Hematopoietic multipotent progenitor cell treated with erythropoietin and hydrocortisone succinate and interleukin-3 and kit ligand, for 4 days (in vitro differentiated cells): ENCODE measurements at places on chromosomes 12 and 14.

DNA sequence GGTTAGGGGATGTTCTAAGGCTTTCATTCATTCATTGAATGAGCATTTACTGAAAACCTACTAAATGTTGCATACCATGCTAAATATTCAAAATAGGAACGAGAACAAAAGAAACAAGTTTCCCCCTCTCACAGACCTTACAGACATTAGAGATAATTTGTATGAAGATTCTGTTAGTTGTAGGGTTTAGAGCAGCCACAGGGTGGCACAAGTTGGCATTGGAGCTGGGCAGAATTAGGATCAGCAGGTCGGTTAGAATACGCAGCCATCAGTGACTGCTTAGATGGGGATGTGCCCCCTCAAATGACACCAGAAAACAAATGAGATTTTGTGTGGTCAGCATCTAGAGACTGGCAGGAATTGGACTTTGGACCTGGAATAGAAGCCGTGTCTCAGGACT, 166.3 kb upstream of the DAAM1 start:
- peak; percentile 42 for DNase-seq

GRCh38 chr14:65206448-65207096, 104.3 kb upstream of the MAX start:
- peak; percentile 49 for DNase-seq

DNA sequence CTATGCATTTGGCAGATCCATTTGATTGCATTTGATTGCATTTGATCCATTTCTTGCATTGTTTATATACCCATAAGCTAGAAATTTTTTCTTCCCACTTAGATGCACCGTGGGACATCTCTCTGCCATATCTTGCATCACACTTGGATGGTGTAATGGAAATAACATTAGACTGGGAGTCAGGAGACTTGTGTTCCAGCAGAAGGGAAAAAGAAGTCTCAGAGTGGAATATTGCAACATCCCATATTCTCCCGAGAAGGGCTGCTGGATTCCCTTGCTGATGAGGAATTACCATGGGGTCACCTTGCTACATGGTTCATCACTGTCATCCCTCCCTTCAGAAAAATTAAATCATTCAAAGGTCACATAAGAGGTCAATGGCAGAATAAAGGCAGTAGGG, 78.1 kb downstream of the KSR2 start:
- no peak for DNase-seq

GRCh38 chr12:45247589-45247988, 31.7 kb downstream of the ANO6 start:
- no peak for DNase-seq

DNA sequence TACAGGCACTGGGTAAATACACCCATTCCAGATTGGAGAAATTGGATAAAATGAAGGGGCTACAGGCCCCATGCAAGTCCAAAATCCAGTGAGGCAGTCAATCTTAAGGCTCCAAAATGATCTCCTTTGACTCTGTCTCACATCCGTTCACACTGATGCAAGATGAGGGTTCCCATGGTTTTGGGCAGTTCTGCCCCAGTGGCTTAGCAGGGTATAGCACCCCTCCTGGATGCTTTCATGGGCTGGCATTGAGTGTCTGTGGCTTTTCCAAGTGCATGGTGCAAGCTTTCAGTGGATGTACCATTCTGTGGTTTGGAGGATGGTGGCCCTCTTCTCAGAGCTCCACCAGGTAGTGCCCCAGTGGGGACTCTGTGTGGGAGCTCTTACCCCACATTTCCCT, 427.2 kb downstream of the TRHDE start:
- no peak for DNase-seq

GRCh38 chr14:94643316-94644101, 31.3 kb downstream of the SERPINA3 start:
- DNase-seq = no peak

- no peak for DNase-seq
These were observed 63.4 kb downstream of the ITPR2 start for GRCh38 chr12:26769611-26770010.

DNA sequence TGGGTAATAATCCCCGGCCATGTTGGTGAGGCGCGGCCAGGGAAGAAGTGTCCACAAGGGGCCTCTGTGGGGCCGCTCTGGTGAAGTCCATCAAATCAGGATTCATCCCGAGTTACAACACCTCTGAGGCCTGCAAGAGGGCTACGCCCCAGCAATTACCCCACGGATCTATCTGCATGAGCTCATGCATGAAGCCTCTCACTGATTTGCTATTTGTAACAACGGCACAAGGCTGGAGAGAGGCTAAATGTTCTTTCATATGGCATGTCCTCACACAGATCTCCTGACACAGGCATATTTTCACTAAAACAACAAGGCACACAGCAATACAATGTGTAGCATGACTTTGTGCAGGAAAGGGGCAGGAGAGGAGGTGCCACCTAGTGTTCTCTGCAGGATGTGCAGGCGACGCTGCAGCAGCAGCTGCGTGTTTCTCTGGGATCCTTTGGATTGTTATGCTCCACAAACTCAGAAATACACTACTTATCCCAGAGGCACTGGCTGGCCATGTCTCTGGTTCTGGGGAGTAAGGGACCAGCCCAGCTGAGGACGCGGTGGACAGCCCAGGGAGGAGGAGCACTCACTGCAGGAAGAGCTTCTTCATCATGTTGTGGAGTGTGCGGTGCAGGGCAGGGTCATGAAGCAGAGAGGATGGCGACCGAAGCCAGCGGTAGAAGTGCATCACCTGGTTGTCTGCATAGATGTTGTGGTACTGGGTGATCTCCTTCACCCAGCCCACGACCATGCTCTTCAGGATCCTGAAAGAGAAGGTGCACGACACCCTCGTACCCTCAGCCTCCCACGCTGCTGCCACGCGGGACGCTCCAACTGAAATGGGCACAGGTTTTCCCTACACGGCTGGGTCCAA, 20.2 kb downstream of the P2RX2 start:
- peak; percentile 71 for DNase-seq

GRCh38 chr12:48980953-48981756, 3.0 kb downstream of the WNT1 start:
- DNase-seq = peak; percentile 66

- no peak for DNase-seq
These were observed 283 bp upstream of the PSMB11 start for GRCh38 chr14:23041729-23042128.

- no peak for DNase-seq
These were observed 13.9 kb upstream of the C12orf76 start for GRCh38 chr12:110062241-110062640.

DNA sequence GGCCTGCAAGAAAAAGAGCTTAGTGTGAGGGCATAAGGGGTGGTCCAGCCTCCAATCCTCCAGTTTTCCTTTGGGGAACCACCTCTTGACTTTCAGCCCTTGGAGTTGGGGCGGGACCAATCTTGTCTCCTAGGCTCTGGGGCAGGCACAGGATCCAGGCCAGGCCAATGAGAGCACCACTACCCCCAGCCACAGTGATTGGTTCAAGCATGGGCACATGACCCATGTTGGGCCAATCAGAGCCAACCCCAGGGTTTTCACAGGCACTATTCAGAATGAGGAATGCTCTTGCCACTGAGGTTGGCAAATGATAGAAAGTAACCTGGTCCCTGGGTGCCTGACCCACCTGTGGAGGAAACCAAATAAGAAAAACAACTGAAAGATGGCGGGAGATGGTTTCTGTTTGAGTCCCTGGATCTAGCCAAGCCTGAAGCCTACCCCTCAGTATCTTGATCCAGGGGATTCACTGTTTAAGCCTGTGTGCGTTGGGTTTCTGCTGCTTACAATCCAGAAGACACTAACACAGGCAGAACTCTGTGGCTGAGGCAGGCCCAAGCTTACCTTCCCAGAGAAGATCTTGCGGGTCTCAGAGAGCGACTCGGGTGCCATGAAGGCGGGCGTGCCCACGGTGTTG, 42.9 kb downstream of the P2RX4 start:
- no peak for DNase-seq

- peak; percentile 23 for DNase-seq
These were observed 455 bp downstream of the ATP6V1D start for GRCh38 chr14:67358924-67359774.

DNA sequence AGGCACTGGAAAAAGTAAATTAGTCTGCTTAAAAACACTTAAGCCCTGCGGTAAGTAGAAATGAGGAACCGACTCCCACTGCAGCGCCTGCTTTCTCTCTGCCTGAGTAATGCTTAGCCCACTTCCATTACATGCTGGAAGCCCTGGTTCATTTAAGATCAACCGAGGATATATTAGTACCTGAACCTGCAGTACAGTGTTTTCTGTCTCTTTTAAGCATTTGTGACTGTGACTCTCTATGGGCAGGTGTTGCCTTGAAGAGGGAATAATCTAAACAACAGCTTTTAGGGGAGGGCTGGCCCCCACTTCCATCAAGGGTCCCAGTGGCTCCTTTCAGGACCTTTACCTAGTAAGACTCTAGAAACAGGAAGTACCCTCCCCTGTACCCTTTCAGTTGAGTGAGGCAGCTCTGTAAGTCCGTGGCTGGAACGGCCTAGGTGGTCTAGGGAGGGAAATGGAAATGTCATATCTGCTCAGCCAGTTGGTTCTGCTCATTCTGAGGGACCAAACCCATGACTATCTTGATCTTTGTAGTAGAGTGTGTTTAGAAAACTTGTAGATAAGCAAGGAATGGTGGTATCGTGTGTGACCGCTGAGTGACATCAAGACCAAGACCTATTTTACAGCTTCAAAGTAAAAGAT, 56.2 kb downstream of the FNTB start:
- DNase-seq = peak; percentile 98

DNA sequence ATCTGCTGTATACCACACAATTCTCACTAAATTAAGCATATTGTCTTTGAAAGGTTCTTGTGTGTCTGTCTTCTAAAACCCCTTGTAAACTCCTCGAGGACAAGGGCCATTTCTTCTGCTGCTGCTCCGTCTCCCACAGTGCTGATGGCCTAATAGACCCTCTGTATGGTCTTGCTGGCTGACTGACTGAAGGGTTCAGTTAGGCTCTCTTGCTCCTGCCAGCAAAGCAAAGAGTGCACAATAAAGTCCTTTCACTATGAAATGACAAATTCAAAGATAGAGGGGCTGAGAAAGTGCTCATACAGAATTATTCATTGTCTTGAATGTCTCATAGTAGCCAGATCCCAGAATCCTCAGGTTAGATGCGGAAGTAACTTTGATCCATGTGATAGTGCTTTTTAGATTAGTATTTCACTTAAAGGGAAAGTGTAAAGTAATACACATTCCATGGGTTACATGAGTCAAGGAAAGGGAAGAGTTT, 14.2 kb upstream of the RIOX1 start:
- DNase-seq = no peak

- DNase-seq = no peak
These were observed 8.9 kb downstream of the RFLNA start for GRCh38 chr12:124303579-124304313.

DNA sequence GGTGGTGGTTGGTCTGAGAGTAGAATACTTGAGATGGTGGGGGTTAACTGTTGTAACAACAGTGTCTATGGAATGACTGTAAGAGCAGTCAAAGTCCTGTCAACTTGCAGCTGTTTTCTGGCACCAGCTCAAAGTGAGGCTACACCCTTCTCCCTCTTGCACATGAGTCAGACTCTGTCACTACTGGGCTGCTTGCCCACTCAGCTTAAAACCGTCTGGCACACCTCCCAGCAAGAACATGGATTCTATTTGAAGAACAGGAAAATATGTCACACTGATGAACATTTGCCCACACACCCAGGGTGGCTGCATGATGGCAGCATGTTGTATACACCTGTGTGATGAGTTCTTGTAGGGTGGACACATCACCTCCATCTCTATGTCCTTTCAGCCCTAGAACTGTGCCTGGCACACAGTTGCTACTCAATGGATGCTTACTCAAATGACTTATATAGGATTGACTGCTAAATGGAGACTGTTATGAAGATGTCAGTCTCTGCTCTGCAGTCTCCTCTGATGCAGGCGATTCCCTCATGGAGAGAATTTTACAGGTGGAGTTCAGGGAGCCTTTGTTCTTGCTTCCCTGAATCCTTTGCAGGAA, 19.3 kb upstream of the SERPINA6 start:
- peak; percentile 63 for DNase-seq

DNA sequence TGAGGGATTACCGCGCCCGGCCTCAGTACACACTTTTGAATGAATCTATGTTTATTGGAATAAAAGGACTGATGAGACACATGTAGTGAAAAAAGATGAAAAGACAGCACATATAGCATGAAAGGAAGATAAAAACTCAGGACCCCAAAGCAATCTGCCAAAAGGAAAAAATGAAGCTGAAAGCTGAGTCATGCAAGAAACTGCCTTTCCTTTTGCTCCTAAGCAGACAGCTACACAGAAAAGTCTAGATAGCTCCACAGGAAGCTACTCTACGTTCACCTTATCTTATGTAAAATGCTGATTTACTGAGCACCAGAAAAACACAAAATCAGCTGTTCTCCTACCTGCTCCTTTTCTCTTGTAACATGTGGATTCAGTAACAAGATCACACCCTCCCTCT, 128.4 kb downstream of the NTF3 start:
- DNase-seq = peak; percentile 40

DNA sequence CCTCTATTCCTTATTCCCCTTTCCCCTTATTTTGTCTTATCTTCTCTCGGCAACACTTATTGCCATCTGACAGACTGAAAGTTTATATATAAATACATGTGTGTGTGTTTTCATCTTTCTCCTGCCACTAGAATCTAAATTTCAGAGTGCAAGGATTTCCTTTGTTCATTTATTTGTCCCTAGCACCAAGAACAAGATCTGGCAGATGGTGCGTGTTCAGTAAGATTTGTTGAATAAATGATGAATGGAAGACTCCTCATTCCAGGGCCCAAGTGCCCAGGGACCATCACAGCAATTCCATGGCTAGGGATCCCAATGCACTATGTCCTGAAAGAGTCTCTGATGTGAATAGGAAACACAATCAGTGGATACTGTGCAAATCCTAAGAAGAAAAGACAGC, 97.9 kb upstream of the EEA1 start:
- DNase-seq = no peak

DNA sequence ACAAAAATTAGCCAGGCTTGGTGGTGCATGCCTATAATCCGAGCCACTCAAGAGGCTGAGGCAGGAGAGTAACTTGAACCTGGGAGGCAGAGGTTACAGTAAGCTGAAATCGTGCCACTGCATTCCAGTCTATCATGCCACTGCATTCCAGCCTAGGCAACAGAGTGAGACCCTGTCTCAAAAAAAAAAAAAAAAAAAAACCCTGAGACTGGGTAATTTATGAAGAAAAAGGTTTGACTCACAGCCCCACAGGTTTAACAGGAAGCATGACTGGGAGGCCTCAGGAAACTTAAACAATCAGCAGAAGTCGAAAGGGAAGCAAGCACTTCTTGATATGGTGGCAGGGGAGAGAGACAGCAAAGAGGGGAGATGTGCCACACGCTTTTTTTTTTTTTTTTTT, 123.2 kb downstream of the GXYLT1 start:
- peak; percentile 59 for DNase-seq

GRCh38 chr12:57190037-57190436, 26.6 kb upstream of the NXPH4 start:
- peak; percentile 28 for DNase-seq

DNA sequence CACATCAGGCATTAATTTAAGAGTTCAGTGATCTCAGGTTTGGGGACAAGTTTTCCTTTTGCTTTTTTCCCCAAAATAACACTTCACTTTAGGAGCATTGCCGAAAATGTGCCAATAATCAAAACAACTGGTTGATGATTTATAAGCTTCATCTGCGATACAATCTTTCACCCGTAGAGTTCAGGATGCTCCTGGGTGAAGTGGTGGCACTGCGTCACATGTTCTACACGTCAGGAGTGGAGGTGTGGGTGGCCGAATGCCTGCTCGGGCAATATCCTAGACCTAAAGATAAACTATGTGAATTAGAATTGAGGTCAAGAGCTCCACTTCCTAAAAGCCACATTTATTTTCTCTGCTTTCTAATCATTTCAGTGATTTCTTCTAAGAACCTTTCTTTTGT, 70.9 kb upstream of the DICER1 start:
- DNase-seq = no peak

- peak; percentile 90 for DNase-seq
These were observed 11.6 kb downstream of the ANO6 start for GRCh38 chr12:45227316-45228067.

- DNase-seq = no peak
These were observed 196.8 kb downstream of the RAD51B start for GRCh38 chr14:68016255-68016914.
